ENCODE measurements at places on chromosomes 5 and 9. TPM values are rescaled to one million over a fixed set of nuclear protein-coding genes. Genes with fewer than 3 reads are reported as not detected.

NIM1K gene
- not detected for total RNA-seq

KCNMB1 gene
- 0.07 TPM for total RNA-seq

ARID3C gene
- total RNA-seq, result 0.27 TPM

ABL1 gene
- total RNA-seq, result 46.6 TPM

C5orf58 gene
- not detected for total RNA-seq

CARD6 gene
- 4.5 TPM for total RNA-seq

GRCh38 chr9:19498015-19498414 is 89.2 kb downstream of the ACER2 start:
- H3K27ac ChIP-seq, result no peak overlapping the region
- DNase-seq, result peak; percentile 19

DNA sequence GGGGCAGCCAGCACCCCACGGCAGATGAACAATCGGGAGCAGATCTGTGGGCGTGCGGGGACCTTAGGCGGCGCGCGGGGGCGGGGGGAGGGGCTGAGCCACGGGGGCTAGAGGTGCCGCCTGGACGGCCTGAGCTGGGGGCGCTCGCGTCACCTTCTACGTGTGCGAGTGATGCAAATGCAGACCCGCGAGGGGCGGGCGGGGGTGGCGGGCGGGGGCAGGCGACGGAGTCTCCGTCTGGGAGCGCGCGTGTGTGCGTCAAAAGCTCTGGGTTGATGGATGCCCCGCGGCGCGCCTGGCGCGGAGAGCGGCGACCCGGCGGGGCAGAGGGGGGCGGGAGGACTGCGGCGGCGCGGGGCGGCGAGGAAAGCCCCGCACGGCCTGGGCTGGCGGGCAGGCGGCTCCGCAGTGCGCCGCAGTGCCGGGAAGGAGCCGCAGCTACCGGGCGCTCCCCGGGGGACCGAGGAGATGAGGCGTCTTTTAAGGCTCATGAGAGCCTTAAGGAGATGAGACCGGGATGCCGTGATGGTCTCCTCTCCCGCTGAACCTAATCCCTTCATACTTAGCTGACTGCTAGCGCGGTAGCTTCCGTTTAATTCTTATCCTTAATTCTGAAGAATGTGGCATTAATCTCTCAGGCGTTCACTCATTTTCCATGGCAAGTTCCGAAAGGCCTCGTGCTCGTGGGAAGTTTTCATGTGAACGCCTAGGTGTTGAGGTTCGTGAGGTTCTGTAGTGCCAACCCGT is 1.5 kb downstream of the SV2C start:
- no peaks in the 10 kb centered on the region for H3K36me3 ChIP-seq
- peak; percentile 9 for DNase-seq
- H3K4me1 ChIP-seq, result peaks cover 22% of the 10 kb centered on the region
- H3K27ac ChIP-seq, result no peak overlapping the region
- H3K4me3 ChIP-seq, result no peak overlapping the region
- H3K27me3 ChIP-seq, result peaks cover 80% of the 10 kb centered on the region

DNA sequence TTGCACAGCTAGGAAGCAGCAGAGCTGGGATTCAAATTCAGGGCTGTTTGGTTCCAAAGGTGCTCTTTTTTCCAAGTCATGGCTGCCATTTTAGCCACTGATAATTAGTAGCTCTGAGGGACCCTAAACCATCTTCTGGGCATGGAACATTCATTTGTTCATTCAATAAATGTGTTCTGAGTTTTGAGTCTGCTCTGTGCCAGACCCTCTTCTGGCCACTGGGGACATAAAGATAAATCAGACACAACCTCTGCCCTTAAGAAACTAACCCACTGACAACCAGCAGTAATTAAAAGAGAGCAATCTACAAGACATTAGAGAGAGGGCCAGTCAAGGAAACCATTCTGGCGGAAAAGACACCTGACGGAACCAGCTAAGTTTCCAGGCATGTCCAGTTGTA is 2.0 kb upstream of the CPEB4 start:
- H3K4me1 ChIP-seq, result peaks cover 25% of the 10 kb centered on the region
- no peak overlapping the region for H3K4me3 ChIP-seq
- no peaks in the 10 kb centered on the region for H3K27me3 ChIP-seq
- H3K36me3 ChIP-seq, result no peaks in the 10 kb centered on the region

- H3K27ac ChIP-seq, result no peak overlapping the region
- no peak for DNase-seq
- no peaks in the 10 kb centered on the region for H3K27me3 ChIP-seq
- H3K4me1 ChIP-seq, result no peaks in the 10 kb centered on the region
Measured at GRCh38 chr9:8628791-8629190, 829.2 kb upstream of the DMAC1 start.

DNA sequence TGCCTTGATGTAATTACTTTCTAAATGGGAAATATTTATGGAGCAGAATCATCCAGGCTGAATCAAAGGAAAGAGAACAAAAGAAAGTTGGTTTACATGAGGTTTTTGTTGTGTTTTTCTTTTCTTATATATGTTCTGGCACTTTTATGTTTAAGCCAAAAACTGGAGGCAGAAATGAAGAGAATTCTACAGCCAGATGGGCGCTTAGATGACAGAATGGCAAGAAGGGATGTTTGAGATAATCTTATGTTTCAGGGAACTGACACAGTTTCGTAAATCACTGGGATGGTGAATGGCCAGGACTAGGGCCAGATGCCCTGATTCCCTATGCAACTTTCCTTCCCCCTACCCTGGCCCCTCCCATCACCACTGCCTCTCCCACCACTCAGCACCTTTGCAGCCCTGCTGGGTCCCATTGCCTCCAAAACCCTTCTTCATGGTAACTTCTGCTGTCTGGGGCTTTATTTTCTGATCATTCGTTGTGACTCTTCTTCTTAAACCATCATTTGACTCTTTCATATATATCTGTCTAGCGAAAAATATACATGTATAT is 111.8 kb downstream of the EFNA5 start:
- peaks cover 10% of the 10 kb centered on the region for H3K4me1 ChIP-seq
- no peaks in the 10 kb centered on the region for H3K27me3 ChIP-seq
- H3K4me3 ChIP-seq, result no peak overlapping the region
- H3K36me3 ChIP-seq, result no peaks in the 10 kb centered on the region
- H3K27ac ChIP-seq, result no peak overlapping the region

DNA sequence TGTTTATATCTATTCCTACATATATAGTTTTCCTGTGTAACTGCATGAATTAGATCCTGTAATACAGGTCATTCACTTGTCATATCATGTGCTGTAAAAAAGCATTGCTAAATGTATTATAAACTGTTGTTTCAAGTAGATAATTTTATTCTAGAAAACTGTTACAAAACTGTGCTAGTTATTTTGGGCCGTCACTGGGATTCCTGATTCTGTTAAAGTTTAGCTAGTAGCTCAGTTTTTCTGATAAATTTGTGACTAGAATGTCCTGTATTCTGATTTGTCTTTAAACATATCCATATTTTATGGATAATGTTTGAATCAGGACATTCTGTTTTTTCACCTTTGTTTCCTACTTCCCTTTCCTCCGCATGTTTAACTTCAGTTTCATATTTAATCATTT is 5.4 kb downstream of the SLF1 start:
- DNase-seq, result no peak
- no peaks in the 10 kb centered on the region for H3K27me3 ChIP-seq
- no peaks in the 10 kb centered on the region for H3K36me3 ChIP-seq
- no peak overlapping the region for H3K4me3 ChIP-seq

DNA sequence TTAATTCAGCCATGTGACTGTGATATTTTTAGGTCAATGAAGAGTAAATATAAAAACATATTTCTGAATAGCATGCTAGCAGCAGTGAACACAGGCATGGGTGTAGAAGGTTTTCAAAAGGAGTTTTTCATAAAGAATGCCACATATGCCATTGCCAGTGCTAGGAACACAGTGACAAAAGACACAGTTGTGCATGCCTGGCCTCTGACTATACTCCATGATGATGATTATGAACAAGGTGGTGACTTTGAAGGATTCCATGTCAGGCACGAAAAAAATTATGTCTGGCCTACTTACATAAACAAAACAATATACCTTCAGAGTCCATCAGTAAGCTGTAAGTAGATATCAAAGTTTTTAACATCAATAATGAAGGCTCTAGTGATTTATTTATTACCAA is 438.7 kb downstream of the TLE1 start:
- no peak overlapping the region for H3K4me3 ChIP-seq
- no peaks in the 10 kb centered on the region for H3K36me3 ChIP-seq
- H3K27ac ChIP-seq, result no peak overlapping the region
- DNase-seq, result no peak

- no peaks in the 10 kb centered on the region for H3K4me1 ChIP-seq
- no peak for DNase-seq
- H3K27ac ChIP-seq, result no peak overlapping the region
- no peaks in the 10 kb centered on the region for H3K36me3 ChIP-seq
Measured at GRCh38 chr5:31291323-31291854, 97.9 kb downstream of the CDH6 start.

GRCh38 chr5:173686950-173687349 is 70.5 kb upstream of the BOD1 start:
- no peaks in the 10 kb centered on the region for H3K27me3 ChIP-seq
- no peaks in the 10 kb centered on the region for H3K36me3 ChIP-seq
- no peak overlapping the region for H3K4me3 ChIP-seq
- peaks cover 9% of the 10 kb centered on the region for H3K4me1 ChIP-seq

DNA sequence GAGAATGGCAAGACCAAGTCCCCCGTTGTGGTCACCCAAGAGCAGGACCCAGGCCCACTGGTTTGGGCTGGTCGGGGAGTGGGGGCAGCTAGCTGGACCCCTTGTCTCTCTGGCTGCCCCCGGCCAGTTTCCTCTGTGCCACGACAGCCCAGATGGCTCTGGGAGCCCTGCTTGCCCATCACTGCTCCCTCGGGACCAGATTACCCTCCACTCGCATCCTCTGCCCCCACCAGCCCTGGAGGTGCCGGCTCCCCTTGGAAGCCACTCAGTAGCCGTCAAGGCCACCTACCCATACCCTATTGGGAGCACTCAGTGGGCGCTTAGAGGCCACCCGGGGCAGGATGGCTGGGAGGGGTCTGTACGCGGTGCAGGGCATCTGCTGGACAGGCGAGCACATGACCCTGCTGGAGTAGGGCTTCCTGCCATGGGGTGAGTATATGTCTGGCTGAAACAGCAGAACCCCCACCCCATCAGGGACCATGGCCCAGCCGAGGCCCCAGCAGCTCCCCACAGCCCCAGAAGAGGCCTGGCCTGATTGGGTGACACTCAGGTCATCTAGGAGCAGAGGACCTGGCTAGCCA is 70.0 kb downstream of the ZNF354C start:
- H3K27ac ChIP-seq, result no peak overlapping the region
- H3K36me3 ChIP-seq, result no peaks in the 10 kb centered on the region

GRCh38 chr9:114852050-114852594 is 46.3 kb upstream of the TNFSF15 start:
- H3K27me3 ChIP-seq, result no peaks in the 10 kb centered on the region
- no peaks in the 10 kb centered on the region for H3K36me3 ChIP-seq
- peaks cover 29% of the 10 kb centered on the region for H3K4me1 ChIP-seq
- no peak overlapping the region for H3K4me3 ChIP-seq

DNA sequence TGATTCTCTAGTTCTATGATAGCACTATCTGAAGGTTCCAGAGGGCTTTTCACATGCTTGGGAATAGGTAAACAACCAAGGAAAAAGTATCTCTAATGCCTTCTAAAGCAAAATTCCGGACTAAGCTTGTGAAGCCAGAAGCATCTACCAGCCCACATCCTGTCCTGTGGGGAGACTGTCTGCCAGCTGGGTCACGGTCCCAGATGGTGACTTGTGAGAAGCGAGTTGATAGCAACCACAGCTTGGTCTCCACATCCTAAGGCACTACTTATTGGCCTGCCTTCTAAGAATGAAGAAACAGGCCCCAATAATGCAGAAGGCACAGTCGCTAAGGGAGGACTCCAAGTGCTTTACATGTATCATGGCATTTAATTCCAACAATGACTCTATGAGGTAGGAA is 184.1 kb upstream of the ADRA1B start:
- H3K4me1 ChIP-seq, result no peaks in the 10 kb centered on the region
- no peak for DNase-seq
- H3K27ac ChIP-seq, result no peak overlapping the region
- H3K4me3 ChIP-seq, result no peak overlapping the region
- no peaks in the 10 kb centered on the region for H3K36me3 ChIP-seq

- no peak overlapping the region for H3K4me3 ChIP-seq
- no peaks in the 10 kb centered on the region for H3K27me3 ChIP-seq
- no peak overlapping the region for H3K27ac ChIP-seq
- H3K4me1 ChIP-seq, result peaks cover 7% of the 10 kb centered on the region
- no peak for DNase-seq
Measured at GRCh38 chr5:32572778-32573480, 12.4 kb upstream of the SUB1 start.

- no peak overlapping the region for H3K27ac ChIP-seq
- H3K27me3 ChIP-seq, result no peaks in the 10 kb centered on the region
- H3K4me3 ChIP-seq, result no peak overlapping the region
- no peak for DNase-seq
- no peaks in the 10 kb centered on the region for H3K36me3 ChIP-seq
- no peaks in the 10 kb centered on the region for H3K4me1 ChIP-seq
Measured at GRCh38 chr5:34409373-34409772, 246.8 kb upstream of the RAI14 start.
